ENCODE measurements at places on chromosomes 12 and 14.

DNA sequence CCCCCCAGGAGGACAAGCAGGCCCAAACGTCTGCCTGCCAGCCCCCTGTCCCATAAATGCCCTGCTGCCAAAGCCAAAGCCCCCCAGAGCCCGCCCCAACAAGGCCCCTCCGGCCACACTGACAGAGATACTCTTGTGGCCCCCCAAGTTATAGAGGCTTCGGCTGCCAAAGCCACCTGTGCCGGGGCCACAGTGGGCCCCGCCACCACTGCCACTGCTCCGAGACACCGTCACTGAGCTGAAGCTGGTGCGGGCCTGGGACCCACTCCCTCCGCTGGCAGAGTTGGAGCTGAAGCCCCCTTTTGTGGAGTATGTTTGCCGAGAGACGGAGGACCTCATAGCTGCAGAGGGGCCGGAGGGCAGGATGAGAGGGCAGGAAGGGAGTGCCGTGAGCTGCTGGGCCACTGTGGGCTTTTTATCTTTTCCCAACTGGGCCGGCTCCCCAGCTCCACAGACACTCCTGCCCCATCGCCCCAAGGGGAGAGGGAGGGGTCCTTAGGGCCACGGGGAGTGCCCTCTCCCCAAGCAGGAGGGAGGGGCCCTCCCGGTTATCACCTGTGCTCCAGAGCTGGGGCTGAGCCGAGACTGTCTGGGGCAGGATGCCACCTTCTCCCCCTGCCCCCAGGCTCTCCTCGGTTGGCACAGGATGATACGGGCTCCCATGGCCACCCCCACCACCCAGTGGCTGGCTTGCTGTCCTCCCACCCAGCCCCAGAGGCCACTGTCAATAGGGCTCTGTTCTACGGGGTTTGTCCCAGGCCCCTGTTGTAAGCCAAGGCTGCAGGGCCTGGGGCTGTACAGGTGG lies at the start of gene KRT79:
Gene KRT79, minus strand, starts transcription at position 390 of the 805 bp plus-strand sequence. Its CDS starts 51 bp downstream, at position 339.
- DNase-seq = no peak

GRCh38 chr12:93950311-93950710 lies 198.1 kb upstream of the PLXNC1 start:
- DNase-seq = no peak

- no peak for DNase-seq
Observed at GRCh38 chr14:67719866-67720265, 18.2 kb downstream of the RDH12 start.

DNA sequence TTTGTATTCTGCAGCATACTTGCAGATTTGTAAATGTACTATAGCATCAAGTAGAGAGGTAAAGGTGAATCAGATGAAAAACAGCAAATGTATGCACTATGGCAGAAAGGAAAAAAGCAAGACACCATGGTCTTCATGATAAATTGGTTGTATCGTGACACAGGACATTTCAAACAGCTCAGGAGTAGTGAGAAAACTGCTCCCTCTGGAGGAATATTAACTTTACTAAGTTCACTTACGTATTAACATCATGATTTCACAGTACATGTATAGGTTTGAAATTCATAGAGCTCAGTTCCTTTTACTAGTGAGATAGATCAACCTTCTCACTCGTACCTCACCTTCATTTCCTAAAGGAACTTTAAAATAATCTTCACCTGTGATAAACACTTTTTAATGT lies 6.5 kb downstream of the MBIP start:
- no peak for DNase-seq

DNA sequence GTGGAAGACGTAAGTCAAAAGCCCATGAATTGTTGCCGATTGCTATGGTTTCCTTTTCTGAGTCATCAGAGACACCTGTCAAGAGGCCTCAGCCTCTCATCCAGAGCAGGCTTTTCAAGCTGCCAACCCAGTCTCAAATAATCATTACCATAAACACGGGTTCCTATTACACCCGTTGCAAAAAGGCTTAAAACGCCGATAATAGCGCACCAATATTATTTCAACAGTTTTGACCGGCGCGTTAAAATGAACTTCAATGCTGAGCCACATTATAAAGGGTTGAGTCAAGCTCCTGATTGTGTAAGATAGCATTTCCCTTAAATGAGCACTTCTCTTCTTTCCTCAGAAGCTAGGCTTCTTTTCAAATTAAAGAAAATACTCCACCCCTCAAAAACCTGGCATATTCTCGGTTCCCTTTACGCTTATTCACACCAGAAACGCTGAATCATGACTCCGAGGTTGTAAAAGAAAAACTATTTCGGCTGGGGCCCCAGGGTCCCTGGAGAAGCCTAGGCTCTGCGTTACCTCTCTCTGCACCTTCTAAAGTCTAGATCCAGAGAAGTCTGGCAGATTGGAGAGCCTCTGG lies 1.4 kb downstream of the TMTC1 start:
- no peak for DNase-seq

DNA sequence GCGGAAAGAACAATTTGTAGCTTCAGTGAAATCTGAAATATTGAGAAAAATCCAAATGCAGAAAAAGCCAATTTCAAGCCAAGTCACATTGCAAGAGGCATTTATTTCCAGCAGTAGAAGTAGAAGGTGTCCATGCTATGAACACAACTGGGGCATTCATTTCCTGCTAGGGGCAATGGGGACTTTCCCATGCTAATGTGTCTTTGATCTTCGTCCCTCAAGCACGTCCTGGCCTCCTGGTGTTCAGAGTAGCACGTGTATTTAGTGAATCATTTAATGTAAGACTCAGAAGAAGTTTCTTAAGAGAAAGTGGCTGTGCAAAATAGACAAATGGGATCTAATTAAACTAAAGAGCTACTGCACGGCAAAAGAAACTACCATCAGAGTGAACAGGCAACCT lies 267.9 kb downstream of the TMEM132C start:
- no peak for DNase-seq

DNA sequence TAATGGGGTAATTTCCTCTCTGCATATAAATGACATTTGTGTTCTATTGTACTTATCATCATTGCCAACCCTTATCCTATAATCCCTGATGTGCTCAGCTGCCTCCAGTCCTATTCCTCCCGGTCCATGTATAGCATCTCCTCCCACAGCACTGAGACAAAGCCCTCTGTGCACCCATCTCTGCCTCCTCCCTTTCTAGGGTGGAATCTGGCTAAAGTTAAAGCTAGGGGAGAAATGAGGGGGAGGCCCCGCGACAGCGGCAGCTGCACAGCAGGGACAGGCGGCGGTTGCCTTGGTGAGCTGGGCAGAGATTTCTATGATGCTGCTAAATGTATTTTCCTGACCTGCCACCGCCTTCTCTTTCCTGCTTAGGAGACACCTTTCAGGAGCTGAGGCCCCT lies 12.8 kb upstream of the ZDHHC22 start:
- no peak for DNase-seq

DNA sequence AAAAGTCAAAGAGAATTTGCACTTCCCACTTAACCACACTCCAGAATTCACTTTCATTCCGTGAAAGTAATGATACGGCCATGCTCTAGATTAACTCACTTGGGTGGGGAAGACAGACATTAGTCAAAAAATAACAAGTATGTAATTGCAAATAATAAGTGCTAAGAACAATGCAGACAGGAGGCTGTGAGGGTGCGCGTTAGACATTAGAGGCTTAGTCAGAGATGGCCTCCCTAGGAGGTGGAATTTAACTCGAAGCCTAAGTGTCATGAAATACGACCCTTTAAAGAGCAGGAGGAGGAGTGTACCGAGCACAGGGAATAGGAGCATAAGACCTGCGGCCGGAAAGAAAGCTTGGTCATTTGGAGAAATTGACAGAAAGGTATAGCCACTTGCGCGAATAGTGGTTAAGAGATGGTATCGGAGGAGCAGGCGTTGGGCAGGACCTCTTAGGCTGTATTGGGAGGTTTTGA lies 628 bp downstream of the SNRPF start:
- DNase-seq = no peak

DNA sequence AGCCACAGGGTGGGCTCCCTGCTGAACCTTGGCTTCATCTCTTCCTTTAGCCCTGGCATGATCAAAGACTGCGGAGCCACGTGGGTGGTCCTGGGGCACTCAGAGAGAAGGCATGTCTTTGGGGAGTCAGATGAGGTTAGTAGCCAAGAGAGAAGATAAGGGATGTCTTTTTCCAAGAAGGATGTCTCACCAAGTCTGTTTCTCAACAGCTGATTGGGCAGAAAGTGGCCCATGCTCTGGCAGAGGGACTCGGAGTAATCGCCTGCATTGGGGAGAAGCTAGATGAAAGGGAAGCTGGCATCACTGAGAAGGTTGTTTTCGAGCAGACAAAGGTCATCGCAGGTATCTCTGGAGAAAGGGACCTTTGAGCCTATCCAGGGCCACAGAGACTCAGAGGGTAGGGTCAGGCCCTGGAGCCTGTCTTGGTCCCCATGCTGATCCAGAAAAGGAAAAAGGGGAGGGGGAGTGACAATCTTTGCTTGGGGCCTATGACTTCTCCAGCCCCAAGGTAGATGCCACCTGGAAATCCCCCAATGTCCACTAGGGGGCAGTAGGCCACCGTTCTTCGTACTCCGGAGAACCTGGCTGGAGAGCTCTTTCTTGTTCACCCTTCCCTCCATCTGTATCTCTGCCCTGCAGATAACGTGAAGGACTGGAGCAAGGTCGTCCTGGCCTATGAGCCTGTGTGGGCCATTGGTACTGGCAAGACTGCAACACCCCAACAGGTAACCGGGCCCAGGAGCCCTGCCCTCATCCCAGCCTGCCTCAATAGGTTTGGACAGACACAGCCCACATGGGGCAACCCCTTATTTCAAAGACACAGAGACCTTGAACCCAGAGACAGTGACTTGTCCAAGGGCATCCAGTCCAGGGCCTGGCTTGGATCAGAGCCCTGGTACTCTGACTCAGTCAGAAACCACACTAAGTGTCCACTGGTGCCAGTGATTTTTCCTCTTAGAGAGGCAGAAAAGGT lies 2.0 kb downstream of the TPI1 start:
- peak; percentile 61 for DNase-seq

GRCh38 chr12:78167510-78167909 lies 336.8 kb downstream of the NAV3 start:
- DNase-seq = no peak

- no peak for DNase-seq
Observed at GRCh38 chr14:86640288-86640687, 1110.3 kb downstream of the FLRT2 start.

DNA sequence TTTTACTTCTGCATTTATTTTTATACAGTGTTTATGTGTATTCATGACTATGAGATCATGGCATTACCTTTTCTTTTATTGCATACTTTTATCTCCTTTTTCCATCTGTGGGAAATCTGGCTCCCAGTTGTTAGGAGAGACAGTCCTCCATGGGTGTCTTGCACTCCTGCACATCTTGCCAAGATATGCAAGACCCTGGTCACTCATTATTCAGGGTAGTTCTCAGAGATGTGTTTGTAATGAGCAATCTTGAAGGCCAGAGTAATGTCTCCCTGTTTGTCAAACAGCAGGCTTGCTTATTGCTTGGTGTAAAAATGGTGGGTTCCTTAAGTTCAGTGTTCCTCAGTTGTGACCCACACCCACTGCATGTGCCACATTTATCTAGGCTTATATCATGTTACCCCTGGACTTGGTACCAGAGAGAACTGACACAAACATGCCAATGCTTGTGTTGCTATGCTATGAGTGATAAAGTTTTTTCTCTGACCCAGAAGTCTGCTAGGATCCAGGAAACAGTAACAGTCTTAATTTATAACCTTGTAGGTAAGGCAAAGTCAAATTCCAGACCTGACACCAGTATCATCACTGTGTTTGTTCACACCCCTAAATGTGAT lies 36.8 kb downstream of the PPHLN1 start:
- DNase-seq = no peak

- no peak for DNase-seq
Observed at GRCh38 chr14:66649498-66649897, 141.6 kb downstream of the GPHN start.

DNA sequence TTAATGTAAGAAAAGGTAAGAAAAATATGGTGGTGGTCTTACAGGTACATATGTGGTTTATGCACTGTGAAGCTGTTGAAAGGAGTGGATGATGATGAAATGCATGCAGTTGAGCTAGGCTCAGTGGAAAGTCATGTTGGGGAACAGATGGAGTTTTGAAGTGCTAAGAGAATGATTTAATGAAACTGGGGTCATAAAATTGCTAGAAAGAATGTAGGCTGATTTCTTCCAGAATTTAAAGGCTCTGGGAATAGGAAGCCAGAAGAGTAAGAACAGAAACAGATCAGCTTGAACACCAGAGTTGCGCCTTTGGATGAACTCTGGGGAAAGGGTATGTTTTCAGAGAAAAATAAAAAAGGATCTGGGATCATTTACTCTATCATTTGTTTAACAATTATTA lies 146.5 kb downstream of the MON2 start:
- DNase-seq = no peak

- DNase-seq = no peak
Observed at GRCh38 chr12:75908961-75909605, 122.5 kb downstream of the PHLDA1 start.

DNA sequence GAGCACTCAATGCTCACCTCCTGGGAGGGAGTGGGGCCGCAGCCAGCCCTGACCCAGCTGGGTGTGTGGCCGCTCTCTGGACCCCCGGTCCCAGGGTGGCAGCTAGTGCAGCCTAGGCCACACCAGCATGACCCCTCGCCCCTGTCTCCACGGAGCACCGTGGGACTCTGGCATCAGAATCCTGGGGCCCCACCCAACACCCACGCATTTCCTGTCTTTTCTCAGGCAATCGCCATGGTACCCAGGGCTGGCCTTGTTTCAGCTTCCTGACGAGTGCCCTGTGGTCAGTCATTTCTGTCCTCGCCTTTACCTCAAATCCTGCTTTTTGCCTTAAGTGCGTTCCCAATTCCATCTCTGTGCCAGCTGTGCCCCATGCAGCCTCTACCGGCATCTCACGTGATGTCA lies 15.9 kb downstream of the PACS2 start:
- DNase-seq = no peak

DNA sequence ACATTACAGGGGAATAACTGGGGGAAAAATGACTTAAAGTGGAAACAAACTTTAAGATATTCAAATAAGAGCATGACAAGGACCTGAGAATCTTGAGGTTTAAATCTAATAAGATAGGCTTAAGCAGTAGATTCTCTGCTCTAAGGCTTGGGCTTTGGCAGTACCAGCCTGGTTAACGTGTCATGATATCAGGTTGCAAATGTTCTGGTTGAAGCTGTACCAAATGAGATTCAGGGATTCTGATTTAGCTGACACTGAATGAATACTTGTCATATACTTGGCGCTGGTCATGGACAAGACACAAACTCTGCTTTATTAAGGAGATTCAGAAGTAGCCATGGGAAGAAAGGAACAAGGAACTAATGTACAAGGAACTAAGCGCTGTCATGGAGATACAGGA lies 6.1 kb downstream of the TCP11L2 start:
- DNase-seq = no peak

All from T-helper 1 cell (primary cell).